B cell (primary cell): ENCODE measurements at places on chromosomes 6 and 20. TPM values are rescaled to one million over a fixed set of nuclear protein-coding genes. Genes with fewer than 3 reads are reported as not detected.

DNA sequence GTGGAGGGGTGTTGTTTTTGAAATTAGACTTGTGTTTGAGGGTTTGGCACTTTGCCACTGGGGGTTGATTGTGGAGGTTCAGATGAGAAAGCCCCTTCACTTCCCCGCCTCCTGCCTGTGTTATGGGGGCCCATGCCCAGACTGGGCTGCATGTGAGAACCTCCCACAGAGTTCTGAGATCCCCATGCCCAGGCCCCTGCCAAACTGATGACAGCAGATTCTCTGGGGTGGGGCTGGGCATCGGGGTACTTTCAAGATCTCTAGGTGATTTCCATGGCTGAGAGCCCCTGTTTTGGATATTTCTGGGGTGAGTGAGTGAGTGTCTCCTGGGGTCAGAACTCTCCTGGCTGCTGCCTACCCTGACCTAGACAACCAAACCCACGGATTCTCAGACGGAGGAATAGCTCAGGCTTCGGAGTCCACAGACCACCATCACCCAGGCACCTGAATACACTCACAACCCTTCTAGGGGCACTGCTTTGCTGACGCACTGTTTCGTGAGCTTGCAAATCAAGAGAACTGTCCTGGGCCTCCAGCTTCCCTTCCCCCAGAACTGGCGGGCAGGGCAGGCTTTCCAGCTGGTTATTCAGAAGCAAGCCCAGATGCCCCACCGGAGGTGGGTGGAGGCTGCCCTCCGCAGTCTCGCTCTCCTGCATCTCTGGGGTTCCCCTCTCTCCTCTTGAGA, 6.3 kb downstream of the BCAS1 start:
- DNase-seq = peak; percentile 42
- H3K36me3 ChIP-seq = no peaks in the 10 kb centered on the region
- H3K27ac ChIP-seq = peak overlapping the region; percentile 51
- H3K27me3 ChIP-seq = no peaks in the 10 kb centered on the region
- no peaks in the 10 kb centered on the region for H3K4me1 ChIP-seq

GRCh38 chr6:165663377-165663735, 315 bp upstream of the PDE10A start:
- H3K4me1 ChIP-seq = no peaks in the 10 kb centered on the region
- no peak for DNase-seq
- no peaks in the 10 kb centered on the region for H3K27me3 ChIP-seq
- no peak overlapping the region for H3K27ac ChIP-seq
- H3K36me3 ChIP-seq = no peaks in the 10 kb centered on the region

DNA sequence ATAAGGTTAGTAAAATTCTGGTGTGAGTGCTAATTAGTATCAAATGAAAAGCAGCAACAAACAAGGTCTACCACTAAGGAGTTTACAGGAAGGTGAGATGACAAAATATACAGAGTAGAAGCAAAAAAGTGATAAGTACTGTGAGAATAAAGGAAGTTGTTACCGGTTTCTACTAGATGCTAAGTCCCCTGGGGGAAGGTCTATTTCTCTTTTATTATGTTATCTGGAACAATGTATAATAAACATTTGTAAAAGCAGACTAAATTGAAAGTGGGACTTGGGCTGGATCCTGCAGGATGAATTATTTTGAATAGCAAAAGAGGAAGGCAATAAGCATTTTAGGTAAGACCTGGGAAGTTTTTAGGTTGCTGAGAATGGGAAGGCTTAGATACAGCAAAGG, 158.7 kb upstream of the SLC22A16 start:
- no peak overlapping the region for H3K27ac ChIP-seq
- peaks cover 21% of the 10 kb centered on the region for H3K36me3 ChIP-seq
- peaks cover 6% of the 10 kb centered on the region for H3K4me1 ChIP-seq
- no peak overlapping the region for H3K4me3 ChIP-seq
- H3K27me3 ChIP-seq = no peaks in the 10 kb centered on the region

- H3K27me3 ChIP-seq = no peaks in the 10 kb centered on the region
- no peak for DNase-seq
- no peaks in the 10 kb centered on the region for H3K36me3 ChIP-seq
- no peak overlapping the region for H3K27ac ChIP-seq
- H3K4me1 ChIP-seq = no peaks in the 10 kb centered on the region
- no peak overlapping the region for H3K4me3 ChIP-seq
Observed at GRCh38 chr6:44052419-44053023, 74.7 kb downstream of the MRPL14 start.

DNA sequence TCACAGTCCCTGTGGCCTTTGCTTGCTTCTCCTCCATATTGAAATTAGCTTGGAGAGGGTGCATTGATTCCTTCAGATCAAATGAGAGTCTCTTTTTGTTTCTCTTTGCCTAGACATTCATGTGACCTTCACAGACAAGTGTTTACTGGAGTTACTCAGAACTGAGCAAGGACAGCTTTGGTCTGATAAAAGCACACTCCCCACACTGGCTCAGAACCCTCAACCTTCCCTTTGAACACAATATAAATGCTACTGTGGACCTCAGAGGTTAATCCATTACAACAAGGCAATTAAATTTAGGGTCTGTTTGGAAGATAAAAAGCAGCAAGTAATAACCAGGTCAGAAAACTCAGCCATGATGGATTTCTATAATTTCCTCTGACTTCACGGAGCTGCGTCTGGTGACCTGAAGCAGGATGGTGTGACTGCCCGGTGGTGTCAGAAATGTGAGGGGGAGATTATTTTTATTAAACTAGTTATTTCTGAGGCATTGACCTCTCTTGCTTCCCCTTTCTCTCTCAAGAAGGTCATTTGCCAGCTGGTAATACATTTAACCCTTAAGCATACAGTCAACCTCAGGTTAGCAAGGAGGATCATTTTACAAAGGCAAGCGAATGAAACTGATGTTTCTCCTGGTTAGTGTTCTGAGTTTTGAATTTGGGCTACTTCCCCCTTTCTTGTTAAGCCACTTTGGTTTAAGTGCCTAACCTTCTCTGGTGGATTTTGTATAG, 208.2 kb downstream of the CLIC5 start:
- no peaks in the 10 kb centered on the region for H3K36me3 ChIP-seq
- no peak overlapping the region for H3K27ac ChIP-seq
- H3K4me3 ChIP-seq = no peak overlapping the region
- H3K27me3 ChIP-seq = no peaks in the 10 kb centered on the region

DNA sequence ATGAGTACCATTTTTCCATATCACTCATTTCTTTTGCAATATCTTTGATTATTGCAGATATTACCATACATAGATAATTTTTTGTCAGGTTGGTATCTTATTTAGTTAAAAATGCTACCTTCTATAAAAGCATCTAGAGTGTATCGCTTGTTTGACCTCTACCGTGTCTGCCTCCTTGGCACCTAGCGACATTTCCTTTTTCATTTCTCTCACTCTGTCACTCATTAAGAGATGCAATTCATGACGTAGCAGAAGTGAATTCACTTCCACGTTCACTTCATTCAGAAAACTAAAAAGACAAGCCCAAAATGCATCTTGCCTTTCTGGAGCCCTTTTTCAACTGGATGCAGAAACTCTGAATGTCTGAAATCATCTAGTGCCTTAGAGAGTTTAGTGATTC, 172.9 kb downstream of the MMS22L start:
- H3K27me3 ChIP-seq = no peaks in the 10 kb centered on the region
- DNase-seq = no peak
- no peaks in the 10 kb centered on the region for H3K4me1 ChIP-seq
- H3K4me3 ChIP-seq = no peak overlapping the region
- H3K27ac ChIP-seq = no peak overlapping the region

GRCh38 chr20:44702776-44703175, 12.4 kb upstream of the CCN5 start:
- peaks cover 11% of the 10 kb centered on the region for H3K4me1 ChIP-seq
- H3K36me3 ChIP-seq = no peaks in the 10 kb centered on the region
- no peak overlapping the region for H3K4me3 ChIP-seq
- DNase-seq = no peak
- no peak overlapping the region for H3K27ac ChIP-seq

GRCh38 chr6:28205879-28206278, 19.2 kb upstream of the ZSCAN9 start:
- no peaks in the 10 kb centered on the region for H3K36me3 ChIP-seq
- H3K4me1 ChIP-seq = peaks cover 24% of the 10 kb centered on the region
- H3K4me3 ChIP-seq = no peak overlapping the region
- DNase-seq = no peak
- H3K27me3 ChIP-seq = peaks cover 53% of the 10 kb centered on the region
- no peak overlapping the region for H3K27ac ChIP-seq

GRCh38 chr6:84037425-84038089, 4.0 kb downstream of the MRAP2 start:
- no peaks in the 10 kb centered on the region for H3K36me3 ChIP-seq
- H3K4me1 ChIP-seq = peaks cover 13% of the 10 kb centered on the region
- no peak overlapping the region for H3K27ac ChIP-seq
- DNase-seq = no peak
- H3K27me3 ChIP-seq = peaks cover 15% of the 10 kb centered on the region
- no peak overlapping the region for H3K4me3 ChIP-seq

DNA sequence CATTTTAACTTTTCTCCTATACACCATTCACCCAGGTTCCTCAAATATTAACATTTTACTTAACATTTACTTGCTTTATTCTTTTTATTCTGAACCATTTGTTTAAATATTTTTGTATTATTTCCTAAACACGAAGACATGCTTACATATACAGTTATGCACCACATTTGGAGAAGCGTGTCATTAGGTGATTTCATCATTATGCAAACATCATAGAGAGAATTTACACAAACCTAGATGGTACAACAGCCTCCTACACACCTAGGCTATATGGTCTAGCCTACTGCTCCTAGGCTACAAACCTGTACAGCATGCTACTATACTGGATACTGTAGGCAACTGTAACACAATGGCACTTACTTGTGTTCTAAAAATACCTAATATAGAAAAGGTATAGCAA, 6.6 kb downstream of the TDP2 start:
- H3K27me3 ChIP-seq = no peaks in the 10 kb centered on the region
- H3K4me1 ChIP-seq = peaks cover 4% of the 10 kb centered on the region
- no peak overlapping the region for H3K27ac ChIP-seq
- H3K36me3 ChIP-seq = peaks cover 38% of the 10 kb centered on the region

DNA sequence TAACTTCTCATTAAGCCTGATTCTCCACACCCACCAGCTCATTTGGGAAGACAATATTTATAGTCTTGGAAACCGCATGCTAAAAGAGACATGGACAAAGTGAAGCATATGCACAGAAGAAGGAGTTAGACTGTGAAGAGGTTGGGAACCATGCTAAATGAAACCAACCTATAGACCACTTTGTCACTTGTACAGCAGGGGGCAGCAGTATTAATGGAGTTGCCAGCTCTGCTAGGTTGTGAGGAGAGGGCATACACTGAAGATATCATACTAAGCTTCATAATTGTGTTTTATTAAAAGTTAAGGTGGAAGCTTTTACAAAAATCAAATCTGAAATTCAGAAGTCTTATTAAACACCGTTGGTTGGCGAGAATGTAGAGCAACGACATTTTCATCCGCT, 38.3 kb upstream of the HMGCLL1 start:
- no peak overlapping the region for H3K27ac ChIP-seq
- no peak for DNase-seq
- H3K36me3 ChIP-seq = no peaks in the 10 kb centered on the region
- no peak overlapping the region for H3K4me3 ChIP-seq
- no peaks in the 10 kb centered on the region for H3K27me3 ChIP-seq

GRCh38 chr6:109332748-109333147, 49.5 kb downstream of the CD164 start:
- H3K27me3 ChIP-seq = no peaks in the 10 kb centered on the region
- DNase-seq = no peak
- no peak overlapping the region for H3K27ac ChIP-seq
- H3K4me1 ChIP-seq = peaks cover 4% of the 10 kb centered on the region

- no peak overlapping the region for H3K4me3 ChIP-seq
- H3K36me3 ChIP-seq = no peaks in the 10 kb centered on the region
- H3K27ac ChIP-seq = no peak overlapping the region
- H3K4me1 ChIP-seq = no peaks in the 10 kb centered on the region
- H3K27me3 ChIP-seq = no peaks in the 10 kb centered on the region
- DNase-seq = no peak
Observed at GRCh38 chr6:148416330-148416965, 73.8 kb downstream of the SASH1 start.

- no peaks in the 10 kb centered on the region for H3K36me3 ChIP-seq
- H3K4me3 ChIP-seq = no peak overlapping the region
- no peak for DNase-seq
- peaks cover 3% of the 10 kb centered on the region for H3K27me3 ChIP-seq
Observed at GRCh38 chr6:30104661-30105060, 8.2 kb downstream of the TRIM31 start.

Gene ADGB
- total RNA-seq = not detected in 2 replicates

Gene SPDEF
- not detected in 2 replicates for total RNA-seq

Gene SLC35A1
- 15.1 and 15.6 TPM in 2 replicates for total RNA-seq

Gene CPXM1
- total RNA-seq = 1.6 and 1.9 TPM in 2 replicates

Gene BAG2
- total RNA-seq = 4.6 and 4.7 TPM in 2 replicates

Gene TM9SF4
- 50.4 and 53.8 TPM in 2 replicates for total RNA-seq

Gene PSORS1C2
- total RNA-seq = not detected in 2 replicates

Gene WFDC12
- total RNA-seq = not detected in 2 replicates

Gene BTN3A1
- total RNA-seq = 173 and 175 TPM in 2 replicates

Gene HLA-DOB
- total RNA-seq = 109 TPM in 2 replicates

Gene FAM110A
- total RNA-seq = 18.4 and 19.6 TPM in 2 replicates

Gene GRM1
- total RNA-seq = not detected in 2 replicates
